Osteoblast (primary cell): ENCODE measurements at places on chromosomes 3 and 15. TPM values are rescaled to one million over a fixed set of nuclear protein-coding genes. Genes with fewer than 3 reads are reported as not detected.
A peak's percentile ranks its signal among the peaks of the same experiment; 100 is the strongest.

DNA sequence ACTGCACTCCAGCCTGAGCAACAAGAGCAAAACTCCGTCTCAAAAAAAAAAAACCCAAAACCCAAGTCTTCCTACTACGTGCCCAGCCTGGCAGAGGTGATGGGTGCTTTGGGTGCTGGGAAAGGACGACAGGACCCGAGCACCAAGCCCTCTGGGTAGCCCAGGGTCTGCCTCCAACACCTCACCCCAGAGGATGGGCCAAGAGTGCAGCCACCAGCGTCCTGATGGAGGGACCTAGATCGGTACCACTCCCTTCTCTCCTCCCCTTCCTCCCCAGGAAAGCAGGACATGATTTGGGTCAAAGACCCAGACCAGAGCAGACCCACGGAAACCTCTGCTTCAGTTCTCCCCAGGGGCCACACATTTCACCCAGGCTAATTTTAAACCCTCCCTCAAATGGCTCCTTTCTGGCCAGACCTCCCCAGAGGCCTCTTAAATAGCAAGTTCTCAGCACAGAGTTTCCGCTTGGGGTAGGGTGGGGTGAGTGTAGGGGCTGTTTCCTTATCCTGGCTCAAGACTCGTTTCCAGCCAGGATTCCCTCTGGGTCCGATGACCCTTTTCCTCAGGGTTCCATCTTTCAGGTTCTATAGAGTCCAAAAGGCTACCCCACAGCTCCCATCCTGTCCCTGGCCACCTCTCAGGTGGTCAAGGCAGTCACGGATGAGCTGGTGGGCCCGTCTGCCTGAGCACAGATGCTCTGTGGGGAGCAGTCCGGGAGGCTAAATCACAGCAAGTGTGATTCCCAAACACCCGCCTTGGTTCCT, 20.5 kb downstream of the RBPMS2 start:
- DNase-seq = peak; percentile 35

- DNase-seq = no peak
Measured at GRCh38 chr3:152742368-152743347, 92.3 kb upstream of the P2RY1 start.

DNA sequence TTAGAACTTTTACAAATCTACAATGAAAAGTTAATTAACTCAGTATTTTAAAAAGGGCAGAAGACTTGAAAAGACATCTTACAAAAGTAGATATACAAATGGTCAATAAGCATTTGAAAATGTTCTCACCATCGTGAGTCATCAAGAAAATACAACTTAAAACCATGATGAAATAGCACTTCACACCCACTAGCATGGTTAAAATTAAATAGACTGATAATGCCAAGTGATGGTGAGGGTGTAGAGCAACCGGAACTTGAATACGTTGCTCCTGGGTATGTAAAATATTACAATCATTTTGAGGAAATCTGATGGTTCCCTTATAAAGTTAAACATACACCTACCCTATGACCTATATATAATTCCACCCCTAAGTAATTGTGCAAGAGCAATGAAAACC, 319.8 kb upstream of the UMPS start:
- DNase-seq = no peak

- DNase-seq = no peak
Measured at GRCh38 chr3:183782576-183783276, 42.7 kb downstream of the MAP6D1 start.

Gene ILDR1
- total RNA-seq = not detected in 2 replicates

- DNase-seq = no peak
Measured at GRCh38 chr3:98690876-98691275, 72.3 kb upstream of the ST3GAL6 start.

DNA sequence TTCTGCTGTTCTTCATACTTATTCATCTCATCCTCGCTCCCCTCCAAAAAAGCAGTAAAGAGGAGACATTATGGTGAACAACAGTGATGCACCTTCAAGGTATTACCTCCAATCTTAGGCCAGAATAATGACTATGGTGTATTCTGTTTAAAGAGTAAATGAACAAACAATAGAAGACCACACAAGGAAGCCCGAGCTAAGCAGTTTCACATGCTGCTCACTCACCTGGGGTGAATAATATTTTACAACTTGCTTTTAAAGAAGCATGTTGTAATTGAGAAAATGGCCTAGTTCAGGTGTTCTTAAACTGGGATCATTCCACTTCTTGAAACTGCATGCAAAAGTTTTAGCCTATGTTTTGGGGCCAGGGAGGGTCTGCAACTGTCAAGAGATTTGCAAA, 581.2 kb downstream of the FOXP1 start:
- no peak for DNase-seq

- peak; percentile 79 for DNase-seq
Measured at GRCh38 chr15:22810853-22811338, 24.5 kb downstream of the NIPA1 start.

DNA sequence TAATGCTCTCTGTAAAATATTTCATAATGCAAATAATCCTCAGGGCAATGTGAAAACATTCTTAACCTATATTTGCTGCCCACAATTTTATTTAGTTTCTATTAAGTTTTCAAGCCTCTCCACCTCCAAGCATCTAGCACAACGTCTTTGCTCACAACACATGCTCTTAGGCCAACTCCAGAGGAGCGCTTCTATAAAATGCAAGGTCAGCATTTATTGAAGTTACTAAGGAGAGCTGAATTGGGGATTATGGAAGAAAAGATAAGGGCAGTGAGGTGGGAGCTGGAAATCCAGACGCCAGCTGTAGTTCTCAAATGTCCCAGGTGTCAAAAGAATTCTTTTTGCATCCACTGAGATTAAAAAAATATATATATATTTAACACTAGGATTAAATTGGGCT, 996 bp downstream of the RABL3 start:
- DNase-seq = peak; percentile 23

DNA sequence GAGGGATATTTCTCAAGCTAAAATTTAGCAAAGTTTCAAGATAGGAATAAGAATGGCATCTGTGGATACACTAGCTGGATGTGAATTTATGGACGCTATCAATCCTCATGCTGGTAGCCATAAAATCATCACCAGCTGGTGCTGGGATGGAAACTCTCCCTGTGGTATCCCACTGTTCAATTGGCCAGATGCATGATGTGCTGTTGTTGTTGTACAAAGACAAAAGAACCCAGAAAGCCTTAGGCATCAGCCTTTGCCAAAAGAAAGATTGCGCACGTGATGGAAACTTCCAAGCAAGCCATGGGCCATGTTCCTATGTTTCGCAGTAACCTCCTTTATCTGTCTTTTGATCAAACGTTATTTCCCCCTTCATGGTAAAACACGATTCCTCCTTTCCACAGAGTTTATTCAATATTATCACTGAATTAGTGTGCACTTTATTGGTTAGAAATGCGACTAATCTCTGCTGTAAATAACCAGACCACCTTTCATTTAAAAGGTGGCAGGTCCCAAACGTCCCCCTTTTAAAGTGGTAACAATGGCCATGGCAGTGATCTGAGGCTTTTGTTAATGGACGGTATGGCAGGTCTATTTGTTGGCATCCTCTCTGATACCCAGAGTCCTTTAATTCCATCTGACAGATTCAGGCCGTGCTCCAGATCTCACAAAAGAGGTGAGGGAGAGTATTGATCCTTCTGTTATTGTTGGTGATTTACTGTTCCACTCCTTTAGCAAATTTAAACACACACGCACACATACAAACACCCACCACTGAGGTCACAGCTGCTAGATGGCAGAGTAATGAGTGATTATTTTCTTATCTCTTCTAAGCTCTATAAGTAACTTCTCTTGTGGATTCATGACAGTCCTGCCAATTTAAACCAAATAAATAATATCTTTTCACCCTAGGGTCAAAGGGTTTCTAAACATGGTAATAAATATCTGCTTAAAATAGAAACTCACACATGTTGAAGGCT, 291.2 kb upstream of the KCNMB2 start:
- DNase-seq = no peak

Gene OR5H6
- not detected in 2 replicates for total RNA-seq

Gene TEX9
- total RNA-seq = 11.2 and 12.7 TPM in 2 replicates

Gene TRH
- total RNA-seq = under 0.01 TPM in 2 replicates

DNA sequence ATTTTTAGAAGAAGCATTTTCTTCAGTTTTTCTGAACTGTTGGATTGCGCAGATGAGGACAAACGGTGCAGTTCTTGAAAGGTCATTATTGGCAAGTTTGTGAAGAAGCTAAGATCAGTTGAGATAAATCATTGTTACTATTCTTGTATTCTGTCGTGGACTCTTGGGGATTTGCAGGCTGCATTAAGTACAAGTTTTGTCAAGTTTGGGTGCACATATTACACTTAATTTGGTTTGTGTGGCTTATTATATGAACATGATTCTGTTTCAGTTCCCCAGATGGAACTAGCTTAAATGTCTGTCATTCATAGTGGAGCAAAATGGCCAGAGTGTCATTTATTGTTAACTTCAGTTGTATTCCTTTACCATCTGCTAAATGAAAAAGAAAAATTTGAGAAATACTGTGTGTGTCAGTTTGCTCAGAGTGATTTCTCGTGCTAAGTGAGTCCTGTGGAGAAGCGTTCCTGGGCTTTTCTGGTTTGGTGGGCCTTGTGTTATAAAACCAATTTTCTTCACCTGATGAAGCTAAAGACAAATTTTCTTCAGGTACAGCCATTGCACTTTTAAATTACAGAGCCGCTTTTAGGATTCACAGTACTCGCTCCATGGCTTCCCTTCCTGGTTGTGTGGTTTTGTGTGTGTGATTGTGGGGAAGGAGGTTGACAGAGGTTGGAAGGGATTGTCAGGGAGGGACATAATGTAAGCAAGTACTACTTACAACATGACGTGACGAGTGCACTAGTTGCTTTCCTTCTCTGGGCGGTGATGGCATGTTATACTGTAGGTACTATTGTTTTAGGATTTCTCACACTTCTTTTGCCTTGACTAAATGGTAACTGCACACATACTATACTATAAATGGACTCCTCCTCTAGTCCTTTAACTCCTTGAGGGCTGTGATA, 1.7 kb downstream of the AKAP13 start:
- no peak for DNase-seq

DNA sequence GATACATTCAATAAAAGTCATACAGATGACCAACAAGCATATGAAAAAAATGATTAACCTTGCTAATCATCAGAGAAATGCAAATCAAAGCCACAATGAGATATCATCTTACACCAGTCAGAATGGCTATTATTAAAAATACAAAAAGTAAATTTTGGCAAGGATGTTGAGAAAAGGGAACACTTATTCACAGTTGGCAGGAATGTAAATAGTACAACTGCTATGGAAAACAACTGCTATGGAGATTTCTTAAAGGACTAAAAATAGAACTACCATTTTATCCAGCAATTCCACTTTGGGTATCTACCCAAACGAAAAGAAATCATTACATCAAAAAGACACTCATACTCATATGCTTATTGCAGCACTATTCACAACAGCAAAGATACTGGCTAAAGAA, 1121.8 kb downstream of the TBL1XR1 start:
- DNase-seq = no peak

Gene TMEM44
- total RNA-seq = 18.8 and 20.3 TPM in 2 replicates

DNA sequence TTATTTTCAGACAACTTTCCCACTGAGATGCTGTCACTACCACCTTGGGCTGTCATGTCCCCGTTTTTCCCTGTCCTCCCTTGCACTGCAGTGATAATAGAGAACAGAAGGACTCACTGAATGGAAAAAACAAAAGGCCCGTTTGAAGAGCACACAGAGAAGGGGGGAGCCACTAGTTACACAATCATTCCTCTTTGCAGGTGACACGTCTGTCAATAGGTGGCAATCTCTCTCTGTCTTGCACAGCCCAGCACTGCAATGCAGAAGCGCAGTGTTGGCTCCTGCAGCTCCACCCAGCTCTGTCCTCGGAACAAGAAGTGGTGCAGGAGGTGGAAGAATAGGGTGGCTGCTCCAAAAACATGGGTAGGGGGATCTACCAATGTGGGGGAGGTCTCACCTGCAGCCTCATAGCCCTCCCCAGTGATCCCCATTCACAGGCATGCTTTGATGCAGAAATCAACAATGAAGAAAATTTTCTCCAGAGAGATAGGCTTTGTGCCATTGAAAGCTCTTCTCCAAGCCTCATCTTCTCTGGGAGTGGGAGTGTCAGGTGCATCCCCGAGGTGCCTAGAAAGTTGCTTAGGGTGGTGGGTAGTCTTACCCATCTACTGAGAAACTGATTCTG, 31.8 kb downstream of the FSTL1 start:
- DNase-seq = no peak

GRCh38 chr3:19226479-19226878, 78.2 kb downstream of the KCNH8 start:
- no peak for DNase-seq

- no peak for DNase-seq
Measured at GRCh38 chr3:17515445-17516234, 226.8 kb downstream of the TBC1D5 start.

GRCh38 chr3:101279162-101279561, 41.2 kb downstream of the IMPG2 start:
- DNase-seq = no peak

DNA sequence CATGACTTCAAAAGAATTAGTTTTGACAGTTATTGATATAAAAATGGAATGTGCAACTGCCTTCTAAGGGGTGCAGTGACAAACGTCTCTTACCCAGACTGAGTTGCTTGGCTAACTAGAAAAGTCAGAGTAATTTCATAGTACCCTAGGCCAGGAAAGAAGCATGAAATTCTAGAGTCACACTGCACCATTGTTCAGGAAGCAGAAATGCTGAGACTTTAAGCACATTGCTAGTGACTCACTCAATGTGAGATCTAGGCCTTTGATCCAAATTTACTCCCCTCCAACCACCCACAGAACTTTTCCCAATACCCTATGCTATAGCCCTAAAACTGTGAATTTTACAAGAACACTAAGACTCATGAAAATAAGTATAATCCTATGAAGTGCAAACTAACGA, 110.8 kb downstream of the DUT start:
- DNase-seq = no peak

- no peak for DNase-seq
Measured at GRCh38 chr3:47984075-47984728, 32.0 kb downstream of the MAP4 start.

Gene TMEM212
- total RNA-seq = not detected in 2 replicates

DNA sequence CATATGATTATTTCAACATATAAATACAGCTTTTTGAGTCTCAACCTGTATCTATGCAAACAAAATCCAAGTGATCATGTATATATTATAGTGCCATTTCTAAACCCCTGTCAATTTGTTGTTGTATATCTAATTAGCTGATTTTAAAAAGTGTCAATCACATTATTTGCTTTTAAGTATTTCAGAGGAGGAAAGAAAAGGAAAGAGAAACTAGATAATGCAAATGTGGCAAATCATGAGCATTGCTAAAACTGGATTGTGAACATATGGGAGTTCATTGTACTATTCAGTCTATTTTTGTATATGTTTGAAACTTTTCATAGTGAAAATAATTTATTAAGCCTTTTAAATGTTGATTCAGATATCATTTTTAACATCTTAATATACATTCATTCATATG, 190.7 kb downstream of the ZIC4 start:
- DNase-seq = no peak

Gene BCL6
- 35.4 and 40.2 TPM in 2 replicates for total RNA-seq

DNA sequence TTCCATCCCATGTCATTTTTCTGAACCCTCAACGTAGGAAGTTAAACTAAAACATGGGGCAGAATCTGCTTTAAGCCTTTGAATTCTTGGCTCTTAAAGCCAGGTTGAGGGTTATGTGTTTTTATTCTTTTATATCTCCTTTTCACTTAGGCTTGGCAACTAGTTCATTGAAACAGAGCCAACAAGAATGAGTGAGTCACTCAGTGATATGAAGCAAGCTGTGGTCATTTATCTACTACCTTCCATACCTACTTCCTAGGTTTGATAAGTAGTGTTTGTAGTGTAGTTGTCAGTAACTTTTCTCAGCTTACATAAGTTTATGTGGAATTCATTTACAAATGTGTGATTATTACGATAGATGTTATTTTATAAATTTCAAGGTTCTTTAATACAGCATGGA, 67.4 kb downstream of the SNRPN start:
- no peak for DNase-seq

Gene DOCK3
- 0.29 and 0.36 TPM in 2 replicates for total RNA-seq

Gene LRRK1
- 14.1 and 15.2 TPM in 2 replicates for total RNA-seq

GRCh38 chr3:107543666-107544065, 20.9 kb downstream of the BBX start:
- no peak for DNase-seq
